Mucosa of descending colon (tissue), 3 donors: ENCODE measurements at places on chromosomes 2 and 18.

DNA sequence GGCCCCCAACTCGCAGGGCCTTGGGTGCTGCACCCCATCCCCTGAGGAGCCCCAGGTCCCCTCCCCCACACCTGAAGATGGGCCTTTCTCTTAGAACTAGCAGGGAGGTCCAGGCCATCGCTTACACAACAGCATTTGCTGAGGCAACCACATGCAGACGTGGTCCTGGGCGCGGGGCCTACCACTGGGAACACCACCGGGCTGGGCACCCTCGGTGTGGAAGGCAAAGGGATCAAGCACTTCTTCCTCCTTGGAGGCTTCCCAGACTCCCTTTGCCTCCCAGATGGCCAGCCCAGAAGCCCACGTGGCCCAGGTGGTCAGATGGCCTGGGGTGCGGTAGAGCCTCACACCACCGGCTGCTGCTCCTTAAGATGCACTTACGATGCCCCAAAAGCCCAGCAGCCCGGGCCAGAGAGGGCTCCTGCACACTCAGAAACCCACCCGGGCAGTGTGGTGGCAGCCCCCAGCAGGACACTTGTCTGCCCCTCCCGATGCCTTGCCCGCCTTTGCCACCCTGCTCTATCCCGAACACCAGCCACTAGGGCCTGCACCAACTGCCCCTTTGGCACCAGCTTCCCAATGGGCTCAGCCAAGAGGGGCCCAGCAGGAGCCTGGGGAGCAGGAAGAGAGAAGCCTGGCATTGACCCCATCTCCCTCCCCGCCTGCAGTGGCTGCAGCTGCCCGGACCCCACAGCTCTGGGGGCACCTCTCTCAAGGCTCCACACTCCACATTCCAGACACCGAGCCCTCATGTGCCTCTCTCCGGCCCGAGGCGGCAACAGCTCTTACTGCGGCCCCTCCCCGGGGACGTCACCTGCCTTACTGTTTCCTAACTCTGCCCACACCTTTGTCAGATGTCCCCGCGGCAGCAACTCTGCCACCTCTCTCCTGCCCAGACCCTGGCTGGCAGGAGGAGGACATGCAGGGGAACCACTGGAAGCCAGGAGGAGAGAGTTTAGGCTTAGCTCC, 13.9 kb upstream of the MLPH start:
- DNase-seq, result no peak

GRCh38 chr2:171225302-171225980, 64.7 kb upstream of the TLK1 start:
- no peak for DNase-seq

GRCh38 chr2:34311816-34312215, 712.7 kb upstream of the FAM98A start:
- DNase-seq, result no peak

- DNase-seq, result no peak
Observed at GRCh38 chr2:134667081-134667480, 51.7 kb downstream of the TMEM163 start.

DNA sequence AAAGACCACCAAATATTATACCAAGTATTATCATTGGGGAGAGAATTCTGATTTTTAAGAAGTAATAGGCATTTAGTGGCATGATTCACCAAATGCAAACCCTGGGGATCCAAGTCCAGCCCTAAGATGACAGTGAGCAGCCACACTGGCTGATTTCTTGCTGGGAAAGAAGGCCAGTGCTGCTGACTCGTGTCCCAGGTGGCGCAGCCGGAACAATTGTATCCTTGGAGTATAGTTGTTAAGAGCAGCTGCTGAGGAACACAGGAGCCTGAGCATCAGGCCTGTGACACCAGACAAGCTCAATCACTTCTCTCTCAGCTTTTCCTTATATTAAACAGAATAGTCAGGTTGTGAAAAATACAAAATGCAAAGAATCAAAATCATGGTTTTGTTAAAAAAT, 48.4 kb downstream of the LRP1B start:
- DNase-seq, result peak; percentile 10

DNA sequence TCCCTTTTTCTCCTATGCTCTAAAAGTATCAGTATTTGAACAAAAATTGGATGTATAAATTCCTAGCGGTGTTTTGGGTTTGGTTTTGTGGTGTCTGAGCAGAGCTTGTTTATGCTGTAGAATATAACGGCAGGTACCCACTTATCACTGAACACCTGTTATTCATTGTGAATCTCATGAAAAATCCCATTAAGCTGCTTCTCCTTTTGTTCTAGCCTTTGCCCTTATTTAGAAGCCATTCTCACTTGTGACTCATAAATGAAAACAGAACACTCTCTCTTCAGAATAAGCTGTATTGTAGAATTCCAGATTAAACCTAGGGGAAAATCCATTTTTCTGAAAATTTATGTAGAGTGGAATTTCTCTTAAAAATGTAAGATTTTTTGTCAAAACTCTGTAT, 104.0 kb downstream of the PRPF40A start:
- no peak for DNase-seq

DNA sequence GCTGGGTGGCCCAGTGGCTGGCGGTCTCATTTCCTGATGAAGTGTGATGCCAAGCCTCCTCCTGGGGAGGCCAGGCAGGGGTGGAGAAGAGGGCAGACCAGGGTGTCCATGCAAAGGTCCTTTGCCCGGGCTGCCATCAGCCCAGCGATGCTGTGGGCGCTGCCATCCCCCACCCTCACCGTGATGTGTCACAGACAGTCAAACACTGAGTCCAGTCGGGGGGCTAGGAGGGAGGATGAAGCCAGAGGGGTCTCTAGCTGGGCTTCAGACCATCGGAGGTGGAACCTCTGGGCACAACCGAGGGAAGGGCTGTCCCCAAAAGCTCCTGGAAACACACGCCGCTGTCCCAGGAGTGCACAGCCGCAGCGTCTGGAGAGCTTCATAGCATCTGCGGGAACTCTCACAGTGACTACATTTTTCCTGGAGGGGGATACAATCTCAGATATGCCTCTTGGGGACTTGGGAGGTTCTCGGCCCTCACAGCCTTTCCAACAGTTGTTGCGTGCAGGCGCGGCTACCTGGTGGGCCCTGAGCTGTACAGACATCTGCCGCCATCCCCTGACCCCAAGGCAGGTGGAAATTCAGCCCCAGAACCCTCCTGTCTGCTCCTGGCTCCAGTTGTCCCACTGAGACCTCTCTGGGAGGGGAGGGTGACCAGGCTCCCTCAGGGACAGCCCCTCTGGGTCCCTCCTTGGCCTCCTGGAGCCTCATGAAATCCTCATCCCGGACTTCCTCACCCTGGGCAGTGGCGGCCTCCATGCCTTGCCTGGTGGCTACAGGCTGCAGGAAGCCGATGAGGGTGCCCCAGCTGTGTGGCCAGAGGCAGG, 26.5 kb upstream of the OTOS start:
- DNase-seq, result no peak

- DNase-seq, result no peak
Observed at GRCh38 chr2:19078709-19079108, 279.7 kb downstream of the OSR1 start.
